ENCODE measurements at places on chromosomes 2 and 18.

- no peak for DNase-seq
Observed at GRCh38 chr2:2010251-2010650, 265.9 kb upstream of the PXDN start.

GRCh38 chr18:28712796-28713425 lies 536.0 kb upstream of the CDH2 start:
- DNase-seq = peak; percentile 46

- no peak for DNase-seq
Observed at GRCh38 chr2:236545248-236545658, 24.4 kb upstream of the ACKR3 start.

DNA sequence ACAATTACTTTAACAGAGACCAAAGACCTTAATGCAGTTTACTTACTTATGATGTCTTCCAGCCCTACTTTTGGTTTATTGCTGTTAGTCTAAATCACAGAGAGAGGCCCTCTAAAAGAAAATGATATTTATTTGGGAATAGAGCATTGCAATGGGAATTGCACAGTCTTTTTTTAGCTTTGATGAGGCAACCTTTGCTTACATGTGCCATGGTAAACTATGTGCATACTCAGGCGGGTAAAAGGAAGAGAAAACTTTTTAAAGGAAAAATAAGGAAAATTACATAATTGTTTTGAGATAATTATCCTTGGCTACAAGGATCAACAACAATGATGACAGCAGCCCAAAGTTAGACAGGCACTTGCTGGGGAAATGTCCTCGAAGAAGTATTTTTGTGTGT lies 78.6 kb downstream of the EFEMP1 start:
- DNase-seq = no peak

DNA sequence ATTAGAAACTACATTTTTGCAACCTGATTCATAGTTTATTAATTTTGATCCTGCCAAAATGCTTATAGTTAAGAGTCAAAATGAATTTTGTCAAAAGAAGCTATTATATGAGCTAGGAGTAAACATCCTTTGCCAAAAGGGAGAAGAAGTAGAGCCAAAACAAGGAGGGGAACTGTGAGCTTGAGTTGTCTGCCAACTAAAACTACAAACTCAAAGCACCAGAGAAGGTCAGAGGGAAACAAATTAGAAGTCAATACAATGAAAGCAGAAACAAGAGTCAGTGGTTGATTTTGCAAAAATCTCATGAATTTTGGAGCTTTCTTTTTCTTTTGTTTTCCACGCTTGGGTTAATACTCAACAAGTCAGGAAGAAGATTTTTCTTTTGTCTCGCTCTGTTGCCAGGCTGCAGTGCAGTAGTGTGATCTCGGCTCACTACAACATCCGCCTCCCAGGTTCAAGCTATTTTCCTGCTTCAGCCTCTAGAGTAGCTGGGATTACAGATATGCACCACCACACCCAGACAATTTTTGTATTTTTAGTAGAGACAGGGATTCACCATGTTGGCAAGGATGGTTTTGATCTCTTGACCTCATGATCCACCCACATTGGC lies 508.5 kb downstream of the RIT2 start:
- no peak for DNase-seq

- no peak for DNase-seq
Observed at GRCh38 chr2:84386336-84387040, 72.6 kb downstream of the SUCLG1 start.

DNA sequence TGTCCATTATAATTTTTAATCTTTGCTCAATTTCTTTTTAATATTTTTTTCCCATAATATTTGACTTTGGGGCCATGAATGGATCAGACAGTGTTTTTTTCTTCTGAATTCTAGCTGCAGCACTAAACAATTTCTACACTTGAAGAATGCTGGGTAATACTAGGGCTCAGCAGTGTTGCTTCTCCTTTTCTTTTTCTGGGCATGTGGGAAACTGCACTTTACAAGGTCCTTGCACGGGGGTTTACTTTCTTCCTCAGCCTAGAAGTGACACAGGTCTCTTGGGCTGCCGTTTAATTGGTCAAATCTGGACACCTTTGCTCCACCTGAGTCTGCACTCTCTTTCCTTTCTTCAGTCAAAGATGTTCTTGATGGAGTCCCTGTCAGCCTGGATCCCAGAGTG lies 135.4 kb upstream of the APCDD1 start:
- no peak for DNase-seq

DNA sequence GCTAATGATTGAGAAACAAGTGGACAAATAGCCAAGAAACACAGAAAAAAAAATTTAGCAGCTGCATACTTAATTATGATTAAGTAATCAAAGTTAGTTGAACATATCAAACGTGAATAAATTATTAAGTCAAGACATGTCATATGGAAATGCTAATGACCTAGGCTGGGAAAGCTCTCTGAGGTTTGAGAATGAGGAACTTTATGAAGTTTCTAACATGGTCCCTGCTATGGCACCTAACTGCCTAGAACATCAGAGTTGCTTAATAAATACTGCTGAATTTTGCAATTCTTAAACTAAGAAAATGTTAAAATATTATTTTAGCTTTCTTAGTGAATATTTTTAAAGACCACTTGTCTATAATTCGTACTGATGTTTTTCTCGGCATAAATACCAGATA lies 99.8 kb downstream of the AFF3 start:
- DNase-seq = no peak

DNA sequence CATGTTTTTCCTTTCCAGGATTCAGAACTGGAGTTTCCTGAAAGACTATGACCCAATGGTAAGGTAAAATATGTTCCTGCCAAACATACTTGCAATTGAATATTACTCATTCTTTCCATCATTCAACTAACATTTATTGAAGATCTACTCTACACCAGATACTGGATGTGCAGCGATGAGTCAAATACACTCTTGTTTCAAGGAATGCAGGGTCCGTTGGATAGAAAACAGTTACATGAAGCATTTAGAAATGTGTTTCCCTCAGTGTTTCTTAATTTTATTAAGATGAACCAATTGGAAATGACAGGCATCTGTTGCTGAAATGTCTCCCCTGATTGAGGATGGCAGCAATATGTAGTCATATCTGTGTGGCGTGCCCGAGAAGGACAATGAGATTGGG lies 14.8 kb upstream of the SLC66A3 start:
- peak; percentile 67 for DNase-seq

GRCh38 chr2:237966250-237966564 lies 607 bp upstream of the UBE2F start:
- DNase-seq = no peak

- DNase-seq = peak; percentile 55
Observed at GRCh38 chr18:55501982-55502710, 85.8 kb downstream of the TCF4 start.
